AG10803 (cell line): ENCODE measurements at places on chromosomes 1 and 21.

GRCh38 chr1:3258386-3259003 is 189.5 kb downstream of the PRDM16 start:
- DNase-seq, result no peak

DNA sequence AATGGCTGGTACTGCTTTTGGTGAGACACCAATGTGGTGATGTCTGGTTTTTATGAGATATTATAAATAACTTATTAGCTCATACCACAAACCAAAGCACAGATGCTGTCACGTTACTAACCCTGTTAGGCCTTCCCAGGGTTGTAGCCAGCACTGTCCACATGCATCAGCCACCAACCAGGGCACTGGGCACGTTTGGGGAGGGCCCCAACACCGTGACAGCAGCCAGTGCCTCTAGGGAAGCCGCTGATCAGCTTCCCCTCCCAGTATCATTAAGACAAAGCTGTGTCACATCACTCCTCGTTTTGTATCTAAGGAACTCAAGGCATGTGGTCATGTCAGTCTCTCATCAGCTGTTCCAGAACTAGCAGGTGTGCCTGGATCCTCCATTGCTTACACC is 13.9 kb downstream of the URB1 start:
- DNase-seq, result peak; percentile 88

GRCh38 chr1:177780096-177780700 is 189.7 kb downstream of the SEC16B start:
- DNase-seq, result peak; percentile 67

DNA sequence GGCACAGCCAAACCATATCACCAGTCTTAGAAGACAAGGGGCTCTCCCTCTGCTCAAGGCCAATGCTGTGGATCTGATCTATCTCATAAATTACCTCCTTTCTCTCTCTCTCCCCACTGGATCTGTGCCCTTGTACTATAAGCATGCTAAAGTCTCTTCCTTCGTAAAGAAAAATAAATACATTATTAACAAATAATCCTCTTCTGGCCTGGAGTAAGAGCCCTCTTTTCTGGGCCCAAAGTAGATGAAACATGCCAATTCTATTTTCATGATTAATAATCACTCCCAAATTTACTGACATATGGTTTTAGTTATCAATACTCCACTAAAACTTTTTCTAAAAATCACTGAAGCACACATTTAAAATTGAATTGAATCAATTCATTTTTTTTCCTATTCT is 889.7 kb downstream of the ADGRL2 start:
- DNase-seq, result no peak

- DNase-seq, result peak; percentile 90
Measured at GRCh38 chr1:66436378-66437135, 97.4 kb upstream of the SGIP1 start.

GRCh38 chr1:21449906-21450305 is 10.0 kb downstream of the NBPF3 start:
- peak; percentile 51 for DNase-seq

- DNase-seq, result peak; percentile 36
Measured at GRCh38 chr1:1013922-1014648, 788 bp downstream of the ISG15 start.

DNA sequence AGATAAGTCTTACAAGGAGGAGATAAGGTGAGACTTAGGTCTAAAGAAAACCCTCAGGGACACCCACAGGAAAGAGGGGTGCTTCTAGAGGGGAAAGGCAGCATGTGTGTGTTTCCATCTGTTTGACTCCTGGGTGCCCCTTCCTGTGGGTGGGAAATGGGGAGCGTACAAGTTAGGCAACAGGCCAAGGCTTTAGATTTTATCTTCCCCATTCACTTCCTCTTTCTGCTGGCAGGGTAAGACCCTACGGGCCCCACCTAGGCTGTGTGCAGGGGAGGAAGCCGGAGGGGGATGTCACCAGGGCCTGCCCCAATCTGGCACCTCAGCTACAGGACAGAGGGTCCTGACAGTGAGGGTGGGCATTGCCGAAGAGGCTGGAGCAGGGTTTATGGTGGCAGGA is 2.5 kb upstream of the OLIG1 start:
- no peak for DNase-seq

GRCh38 chr1:55466373-55466772 is 251.2 kb upstream of the USP24 start:
- DNase-seq, result peak; percentile 91

GRCh38 chr1:1815606-1816281 is 37.5 kb upstream of the NADK start:
- DNase-seq, result no peak

DNA sequence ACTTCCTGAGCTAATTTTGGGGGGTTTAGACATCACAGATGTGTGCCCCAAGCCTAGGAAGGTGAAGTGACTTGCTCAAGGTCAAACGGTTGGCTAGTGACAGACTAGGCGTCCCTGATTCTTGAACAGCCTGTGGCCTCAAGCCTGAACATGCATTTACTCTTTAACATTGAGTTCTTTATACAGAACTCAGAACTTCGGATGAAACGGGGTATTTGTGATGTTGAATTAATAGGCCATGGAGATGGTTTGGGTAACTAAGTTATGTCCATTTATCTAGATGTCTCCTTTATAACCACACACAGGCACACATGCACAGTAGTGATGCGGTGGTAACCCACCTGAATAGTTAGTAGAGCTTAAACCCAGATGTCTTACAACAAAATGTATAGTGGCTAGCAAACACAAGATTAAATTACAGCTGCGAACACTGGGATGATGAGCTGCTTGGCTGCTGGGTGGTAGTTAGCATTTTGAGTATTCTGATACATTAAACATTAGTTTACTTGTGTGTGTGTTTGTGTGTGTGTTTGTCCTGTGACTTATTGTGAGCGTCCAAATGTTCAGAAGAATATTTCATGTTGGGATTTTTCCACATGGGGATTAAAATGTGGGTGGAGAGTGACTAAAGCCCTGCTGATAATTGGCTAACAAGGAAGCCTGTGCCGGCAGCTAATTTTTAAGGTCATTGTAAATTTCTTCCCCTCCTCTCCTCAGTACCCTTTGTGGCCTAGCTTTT is 2.3 kb downstream of the ATP1A1 start:
- DNase-seq, result no peak

DNA sequence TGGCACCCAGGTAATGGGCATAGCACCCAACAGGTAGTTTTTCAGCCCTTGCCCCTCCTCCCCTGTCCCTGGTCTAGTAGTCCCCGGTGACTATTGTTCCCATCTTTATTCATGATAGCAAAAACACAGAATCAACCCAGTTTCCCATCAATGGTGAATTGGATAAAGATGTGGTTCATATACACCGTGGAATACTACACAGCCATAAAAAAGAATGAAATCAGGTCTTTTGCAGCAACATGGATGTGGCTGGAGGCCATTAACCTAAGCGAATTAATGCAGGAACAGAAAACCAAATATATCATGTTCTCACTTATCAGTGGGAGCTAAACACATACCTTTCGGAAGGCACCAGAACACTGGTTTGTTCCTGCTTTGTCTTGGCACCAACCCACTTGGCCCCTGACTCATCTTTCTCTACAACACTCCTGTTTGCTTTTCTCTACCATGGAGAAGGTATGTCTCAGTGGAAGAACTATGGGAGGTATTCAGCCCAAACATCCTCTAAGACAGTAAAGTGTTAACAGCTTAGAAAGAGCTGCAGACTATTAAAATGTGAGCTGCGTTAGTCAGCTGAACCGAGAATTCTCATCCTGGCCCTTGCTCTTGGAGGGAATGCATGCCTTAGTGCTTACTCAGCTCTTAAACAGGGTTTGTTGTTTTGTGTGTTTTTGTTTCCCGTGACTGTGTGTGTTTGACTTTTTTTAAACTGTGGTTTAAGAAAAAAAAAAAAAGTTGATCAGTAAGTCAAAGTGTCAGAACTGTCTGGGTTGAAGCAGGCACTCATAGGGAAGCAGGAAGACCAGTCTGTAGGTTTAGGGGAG is 203.0 kb downstream of the TOMM20 start:
- peak; percentile 99 for DNase-seq
